ENCODE measurements at places on chromosomes 5 and 9.

- DNase-seq = no peak
These were observed 349.8 kb downstream of the HINT1 start for GRCh38 chr5:130815246-130815645.

- peak; percentile 82 for DNase-seq
These were observed 726 bp downstream of the DAP start for GRCh38 chr5:10760096-10760920.

DNA sequence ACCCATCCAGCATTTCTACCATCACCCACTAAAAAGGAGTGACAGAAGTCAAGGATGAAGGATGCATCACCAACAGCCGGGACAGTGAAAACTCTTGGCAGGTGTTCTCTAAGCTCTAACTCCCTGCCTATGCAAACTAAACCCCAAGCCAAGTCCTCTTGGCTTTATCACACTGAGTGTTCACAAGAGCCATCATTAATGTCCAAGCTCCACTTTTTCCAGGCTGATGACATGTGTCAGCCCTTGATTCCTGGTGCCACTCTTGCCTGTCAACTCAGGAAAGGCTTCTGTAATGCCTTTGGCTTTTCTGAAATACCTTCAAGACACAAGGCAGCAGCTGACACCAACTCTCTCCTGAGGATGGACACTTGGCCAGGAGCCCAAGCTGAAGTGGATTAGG is 86.9 kb downstream of the NR6A1 start:
- DNase-seq = no peak

GRCh38 chr5:26419987-26420386 is 618.4 kb downstream of the CDH9 start:
- no peak for DNase-seq

GRCh38 chr5:40430101-40430710 is 249.5 kb upstream of the PTGER4 start:
- DNase-seq = no peak

- no peak for DNase-seq
These were observed 12.6 kb downstream of the DDX4 start for GRCh38 chr5:55750499-55750898.

GRCh38 chr5:107103522-107103921 is 567.2 kb downstream of the EFNA5 start:
- no peak for DNase-seq

DNA sequence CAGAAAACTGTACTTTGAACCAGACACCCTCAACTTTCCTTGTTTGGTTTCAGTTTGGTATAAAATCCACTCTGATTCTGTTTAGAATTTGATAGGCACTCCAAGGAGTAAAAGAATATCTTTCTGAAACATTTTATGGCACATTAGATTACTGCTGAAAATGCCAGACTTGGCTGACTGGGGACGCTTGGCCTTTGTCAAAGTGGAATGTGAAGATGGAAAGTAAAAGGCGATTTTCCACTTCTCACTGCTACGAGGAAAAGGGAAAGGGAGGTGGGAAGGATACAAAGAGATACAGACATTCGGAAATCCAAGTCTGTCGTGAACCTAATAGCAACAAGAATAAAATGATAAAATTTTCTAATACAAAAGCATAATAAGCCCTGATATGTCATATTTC is 203.9 kb downstream of the DMRT2 start:
- no peak for DNase-seq

DNA sequence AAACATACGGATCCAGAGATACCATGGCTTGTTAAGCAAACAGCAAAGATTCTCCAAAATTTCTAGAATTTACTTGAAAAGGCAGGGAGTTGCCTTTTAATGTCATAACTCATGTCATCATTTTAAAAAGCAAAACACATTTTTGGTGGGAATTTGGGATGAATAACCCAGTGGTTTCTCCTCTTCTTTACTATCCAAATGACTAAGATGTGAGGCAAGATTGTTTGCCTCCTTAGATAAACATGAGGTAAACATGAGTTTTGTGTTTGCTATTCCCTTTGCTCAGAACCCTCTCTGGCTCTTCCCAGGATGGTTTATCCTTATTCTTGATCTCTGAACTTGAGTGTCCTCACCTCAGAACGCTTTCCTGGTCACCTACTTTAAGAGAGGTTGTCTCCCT is 267.0 kb downstream of the EBF1 start:
- DNase-seq = no peak

DNA sequence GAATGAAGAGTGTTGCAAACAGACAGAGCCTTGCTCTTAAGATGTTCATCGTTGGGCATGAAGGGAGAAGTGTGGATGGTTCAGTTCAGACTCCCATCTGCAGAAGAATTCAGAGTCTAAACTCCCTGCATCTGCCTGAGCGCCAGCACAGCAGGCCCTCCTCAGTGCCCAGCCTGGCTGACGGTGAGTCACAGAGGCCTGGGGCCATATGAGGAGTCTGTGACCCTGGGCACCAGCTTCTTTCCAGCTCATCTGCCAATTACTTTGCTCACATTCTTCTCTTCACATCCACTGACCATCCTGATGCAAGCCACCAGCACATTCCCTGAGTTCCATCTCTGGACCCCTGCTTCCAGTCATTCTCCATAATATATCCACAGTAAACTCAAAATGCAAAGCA is 401.1 kb upstream of the TRPC7 start:
- DNase-seq = no peak

DNA sequence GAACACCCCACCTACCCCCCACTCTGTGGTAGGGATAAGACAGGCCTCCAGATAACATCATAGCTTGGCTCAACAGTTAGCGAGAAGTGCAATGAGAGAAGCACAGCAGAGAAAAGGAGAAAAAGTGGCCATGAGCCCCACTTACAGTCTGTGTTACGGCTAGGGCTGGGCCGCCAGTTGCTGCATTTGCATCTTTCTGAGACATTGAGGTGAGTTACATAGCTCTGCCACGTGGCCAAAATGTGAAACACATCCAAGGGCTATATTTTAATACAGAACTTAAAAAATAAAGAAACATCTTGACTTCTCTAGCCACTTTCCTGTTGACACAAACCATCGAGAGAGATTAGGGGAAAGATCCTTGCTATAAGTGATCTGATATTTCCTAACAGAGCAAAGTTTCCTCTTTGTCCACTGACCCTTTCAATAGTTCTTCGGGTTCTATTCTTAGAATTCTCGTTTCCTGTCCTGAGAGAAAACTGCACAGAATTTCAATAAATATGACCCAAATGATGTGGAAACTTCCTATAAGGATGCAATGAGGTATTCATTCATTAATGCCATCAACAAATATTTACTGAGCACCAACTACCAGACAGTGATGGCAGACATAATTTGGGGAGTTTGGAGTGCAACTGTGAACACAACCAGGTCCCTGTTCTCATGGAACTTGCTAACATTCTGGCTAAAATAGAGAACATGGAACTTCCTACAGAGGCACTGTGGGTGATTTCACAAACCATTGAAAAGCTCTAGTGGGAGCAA is 3.2 kb upstream of the TLE4 start:
- no peak for DNase-seq

DNA sequence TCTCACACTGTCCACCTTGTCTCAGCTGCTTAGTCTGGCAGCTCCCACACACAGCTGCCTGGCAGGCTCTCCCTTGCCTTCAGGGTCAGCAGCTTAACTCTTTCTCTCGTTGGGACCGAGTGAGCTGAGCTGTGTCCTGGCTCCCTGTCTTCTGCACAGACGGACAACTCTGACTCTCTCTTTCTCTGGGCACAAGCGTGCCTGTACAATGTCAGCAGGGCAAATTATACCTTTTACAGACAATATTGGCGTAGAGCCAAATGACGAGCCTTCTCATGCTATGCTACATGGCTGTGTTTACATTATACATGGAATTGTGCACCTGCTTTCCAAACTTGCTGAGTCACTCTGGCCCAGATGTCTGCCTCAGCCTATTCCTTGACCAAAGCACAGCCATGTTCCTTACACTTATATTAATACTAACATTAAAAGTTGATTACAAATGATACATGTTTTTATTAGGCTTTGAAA is 188.6 kb downstream of the CYLC2 start:
- peak; percentile 88 for DNase-seq

GRCh38 chr9:100419166-100419565 is 7.8 kb upstream of the MSANTD3 start:
- DNase-seq = no peak

DNA sequence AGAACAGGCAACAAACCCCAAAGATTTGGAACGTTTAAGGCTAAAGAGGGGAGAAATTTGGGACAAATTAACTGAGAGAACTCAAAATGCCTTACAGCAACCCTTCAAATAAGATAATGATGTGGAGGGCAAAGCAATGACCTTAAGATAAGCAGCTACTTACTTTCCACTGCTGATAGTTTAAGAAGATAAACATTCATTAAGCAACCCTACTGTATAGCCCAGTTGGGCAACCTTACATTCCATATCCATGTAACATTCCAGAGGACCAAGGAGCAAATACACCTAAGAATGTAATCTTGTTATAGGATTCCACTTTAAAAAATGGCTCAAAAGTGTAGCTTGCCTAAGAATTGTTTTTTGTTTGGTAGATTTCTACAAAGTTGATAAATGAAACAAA is 14.8 kb downstream of the ETF1 start:
- no peak for DNase-seq

DNA sequence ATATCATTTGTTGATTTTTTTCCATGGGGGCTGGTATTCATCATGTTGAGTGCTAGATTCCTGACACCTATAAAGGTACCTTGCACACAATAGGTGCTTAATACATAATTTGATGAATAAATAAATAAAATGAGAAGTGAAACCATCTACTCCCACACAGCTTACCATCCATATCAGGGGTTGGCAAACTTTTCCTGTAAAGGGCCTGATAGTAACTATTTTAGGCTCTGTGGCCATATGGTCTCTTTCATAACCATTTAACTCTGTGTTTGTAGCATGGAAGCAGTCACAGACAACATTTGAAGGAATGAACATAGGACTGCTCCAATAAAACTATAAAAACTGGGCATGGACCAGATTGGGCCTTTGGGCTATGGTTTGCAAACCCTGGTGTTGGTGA is 100.3 kb downstream of the GCNT1 start:
- no peak for DNase-seq

DNA sequence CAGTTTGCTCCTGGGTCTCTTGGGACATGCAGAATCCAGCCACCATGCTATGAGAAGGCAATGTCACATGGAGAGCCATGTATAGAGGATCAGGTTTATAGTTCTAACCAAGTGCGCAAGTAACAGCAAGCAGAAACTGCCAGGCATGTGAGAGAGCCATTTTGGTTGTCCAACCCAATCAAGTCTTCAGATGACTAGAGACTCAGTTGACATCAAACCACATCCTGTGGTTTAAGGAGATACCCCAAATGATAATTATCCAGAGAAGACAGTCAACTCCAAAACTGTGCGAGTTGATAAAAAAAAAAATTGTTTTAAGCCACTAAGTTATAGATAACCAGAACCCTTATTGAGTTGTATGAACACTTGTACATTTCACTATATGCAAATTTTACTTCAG is 40.2 kb downstream of the TMEM232 start:
- DNase-seq = no peak

- DNase-seq = no peak
These were observed 74.2 kb upstream of the SUSD1 start for GRCh38 chr9:112249277-112249676.

- DNase-seq = no peak
These were observed 258.6 kb downstream of the TLE1 start for GRCh38 chr9:81430727-81431126.

- peak; percentile 13 for DNase-seq
These were observed 438 bp upstream of the PAPPA start for GRCh38 chr9:116152941-116153764.

GRCh38 chr9:93459432-93459847 is 6.1 kb upstream of the FAM120AOS start:
- peak; percentile 5 for DNase-seq

DNA sequence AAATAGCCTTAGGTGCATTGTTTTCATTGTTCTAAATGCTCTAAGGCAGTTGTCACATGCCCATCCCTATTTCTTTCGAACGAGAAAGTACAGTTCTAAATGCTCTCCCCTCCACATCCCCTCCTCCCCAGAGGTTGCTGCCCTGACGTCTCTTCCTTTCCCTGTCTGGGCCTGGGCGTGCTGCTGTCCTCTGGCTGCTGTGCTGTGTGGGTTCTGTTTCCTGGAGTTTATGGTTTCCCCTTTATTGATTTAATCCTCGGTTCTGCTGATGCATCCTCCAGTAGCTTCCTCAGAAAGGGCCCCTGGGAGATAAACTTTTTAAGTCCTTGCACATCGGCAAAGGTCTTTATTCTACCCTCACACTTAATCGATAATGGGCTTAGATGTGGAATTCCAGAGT is 48.8 kb downstream of the MVB12B start:
- DNase-seq = no peak

DNA sequence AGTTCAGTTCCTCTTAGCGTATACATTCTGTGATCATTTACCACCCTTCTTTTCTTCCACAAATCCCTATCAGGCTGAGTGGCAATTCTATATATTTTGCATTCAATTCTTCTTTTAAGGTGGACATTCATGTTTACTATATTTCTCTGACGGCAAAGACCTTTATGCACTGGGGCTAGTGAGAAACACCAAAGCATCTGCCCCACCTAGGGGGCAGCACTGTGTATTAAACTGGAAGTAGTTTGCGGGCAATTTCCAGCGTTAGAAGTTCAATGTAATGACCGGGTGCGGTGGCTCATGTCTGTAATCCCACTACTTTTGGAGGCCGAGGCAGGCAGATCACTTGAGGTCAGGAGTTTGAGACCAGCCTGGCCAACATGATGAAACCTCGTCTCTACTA is 27.9 kb upstream of the FBXL7 start:
- no peak for DNase-seq

DNA sequence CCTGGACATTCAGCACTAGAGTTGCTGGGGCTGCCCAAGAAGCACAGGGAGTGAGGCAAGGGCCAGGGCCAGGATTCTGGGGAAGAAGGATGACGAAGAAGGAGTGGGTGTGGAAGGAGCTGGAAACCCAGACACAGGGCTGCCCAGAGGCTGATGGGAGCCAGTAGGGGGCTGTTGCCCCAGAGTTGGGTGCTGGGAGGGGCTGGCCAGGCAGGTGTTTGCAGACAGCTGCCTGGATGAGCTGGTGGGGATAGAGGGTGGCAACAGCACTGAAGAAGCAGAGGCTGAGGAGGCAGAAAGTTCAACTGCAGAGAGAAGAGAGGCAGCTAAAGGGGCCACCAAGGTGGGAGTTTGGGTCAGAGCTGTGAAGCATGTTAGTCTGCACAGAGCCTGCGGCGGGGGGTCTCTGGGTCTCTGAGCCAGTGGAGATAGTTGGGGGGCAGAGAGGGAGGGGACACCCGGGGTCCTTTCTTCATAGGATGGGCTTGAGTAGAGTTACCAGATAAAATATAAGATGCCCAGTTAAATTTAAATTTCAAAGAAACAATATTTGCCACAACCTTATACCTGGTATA is 2.5 kb upstream of the AQP7 start:
- no peak for DNase-seq

DNA sequence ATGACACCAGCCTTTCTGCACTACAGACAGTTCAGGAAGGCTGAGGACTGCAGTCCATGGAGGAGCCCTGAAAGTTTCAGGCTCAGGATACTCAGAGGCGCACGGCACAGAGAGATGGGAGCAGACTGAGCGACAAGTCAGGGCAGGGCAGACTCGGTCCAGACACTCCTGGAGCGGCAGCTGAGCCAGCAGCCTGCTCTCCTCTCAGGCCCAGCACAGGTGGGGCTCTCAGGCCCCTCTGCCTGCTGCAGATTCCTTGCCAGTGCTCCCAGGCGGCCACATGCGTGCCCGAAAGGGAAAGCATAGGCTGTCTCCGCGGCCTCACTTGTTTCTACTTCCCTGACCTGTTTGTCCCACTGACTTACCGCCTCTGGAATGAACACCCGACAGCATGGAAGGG is 228.3 kb downstream of the IRX2 start:
- no peak for DNase-seq
